ENCODE measurements at places on chromosomes 13 and 19. TPM values are rescaled to one million over a fixed set of nuclear protein-coding genes. Genes with fewer than 3 reads are reported as not detected.

- H3K27me3 ChIP-seq: peaks cover 4% of the 10 kb centered on the region
- H3K27ac ChIP-seq: no peak overlapping the region
- H3K4me3 ChIP-seq: no peak overlapping the region
- no peaks in the 10 kb centered on the region for H3K4me1 ChIP-seq
- no peak for DNase-seq
- no peaks in the 10 kb centered on the region for H3K36me3 ChIP-seq
These were observed 3.2 kb upstream of the LGALS13 start for GRCh38 chr19:39599116-39599515.

GRCh38 chr13:77349365-77349764 is 22.5 kb upstream of the MYCBP2 start:
- H3K27me3 ChIP-seq: no peaks in the 10 kb centered on the region
- H3K4me3 ChIP-seq: no peak overlapping the region
- no peaks in the 10 kb centered on the region for H3K36me3 ChIP-seq
- H3K4me1 ChIP-seq: peaks cover 13% of the 10 kb centered on the region

- H3K27me3 ChIP-seq: peaks cover 9% of the 10 kb centered on the region
- no peak overlapping the region for H3K4me3 ChIP-seq
- DNase-seq: no peak
- H3K27ac ChIP-seq: no peak overlapping the region
- peaks cover 8% of the 10 kb centered on the region for H3K4me1 ChIP-seq
- H3K36me3 ChIP-seq: no peaks in the 10 kb centered on the region
These were observed 12.1 kb upstream of the PEX11G start for GRCh38 chr19:7500811-7501450.

LRRC8E gene
- not detected for total RNA-seq

PSG7 gene
- total RNA-seq: not detected

All from CD8-positive, alpha-beta memory T cell (primary cell).